ENCODE measurements at places on chromosomes 7 and 10. TPM values are rescaled to one million over a fixed set of nuclear protein-coding genes. Genes with fewer than 3 reads are reported as not detected.

DNA sequence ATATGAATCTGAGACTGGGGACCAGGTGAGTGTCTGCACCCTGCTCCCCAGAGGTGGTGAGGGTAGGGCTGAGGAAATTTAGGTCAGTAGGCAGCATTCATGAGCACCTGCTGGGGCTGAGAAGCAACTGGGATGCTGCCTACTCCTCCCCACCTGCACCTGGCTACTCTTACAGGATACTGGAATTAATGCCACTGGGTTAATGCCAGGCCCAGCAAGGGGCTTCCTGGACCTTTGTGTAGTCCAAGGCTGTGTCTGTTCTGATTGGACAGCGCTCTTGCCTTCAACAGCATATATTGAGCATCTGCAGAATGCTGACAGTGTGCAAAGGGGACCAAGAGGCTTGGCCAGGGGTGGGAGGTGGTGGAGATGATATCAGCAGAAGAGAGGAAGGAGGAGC is 32.1 kb downstream of the ADCYAP1R1 start:
- no peak for DNase-seq

Gene METTL27
- 1.7 TPM for total RNA-seq

DNA sequence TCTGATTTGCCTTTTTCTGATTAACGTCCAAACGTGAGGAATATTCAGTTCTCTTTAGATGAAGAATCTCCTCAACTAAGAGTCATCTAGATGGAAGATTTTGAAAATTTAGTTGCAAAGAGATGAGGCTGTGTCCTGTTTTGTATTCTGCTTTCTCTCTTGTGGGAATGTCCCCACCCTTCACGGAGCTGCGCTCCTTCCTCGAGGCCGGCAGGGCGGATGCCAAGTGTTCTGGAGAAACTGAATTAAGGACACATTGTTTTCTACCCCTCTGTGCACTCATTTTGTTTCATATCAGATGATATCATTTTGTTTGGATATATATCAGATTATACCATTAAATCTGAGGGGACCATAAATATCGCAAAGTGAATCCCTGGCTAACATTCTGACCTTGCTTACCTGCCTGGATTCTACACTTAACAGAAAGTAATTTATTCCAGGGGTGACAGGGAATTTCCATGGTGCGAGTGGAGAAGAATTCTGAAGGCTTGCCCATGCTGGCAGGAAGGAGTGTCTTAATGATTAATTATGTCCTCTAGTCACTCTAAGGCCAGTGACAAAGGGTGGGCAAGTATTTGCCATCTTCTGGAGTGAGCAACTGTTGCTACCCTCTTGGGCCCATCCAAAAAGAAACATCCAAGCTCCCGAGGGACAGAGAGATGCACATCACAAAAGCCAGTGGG is 47.9 kb upstream of the IGFBP3 start:
- no peak for DNase-seq

- DNase-seq = no peak
These were observed 73.4 kb downstream of the FAM185A start for GRCh38 chr7:102821994-102822747.

GRCh38 chr7:7352845-7353244 is 170.5 kb downstream of the C1GALT1 start:
- no peak for DNase-seq

DNA sequence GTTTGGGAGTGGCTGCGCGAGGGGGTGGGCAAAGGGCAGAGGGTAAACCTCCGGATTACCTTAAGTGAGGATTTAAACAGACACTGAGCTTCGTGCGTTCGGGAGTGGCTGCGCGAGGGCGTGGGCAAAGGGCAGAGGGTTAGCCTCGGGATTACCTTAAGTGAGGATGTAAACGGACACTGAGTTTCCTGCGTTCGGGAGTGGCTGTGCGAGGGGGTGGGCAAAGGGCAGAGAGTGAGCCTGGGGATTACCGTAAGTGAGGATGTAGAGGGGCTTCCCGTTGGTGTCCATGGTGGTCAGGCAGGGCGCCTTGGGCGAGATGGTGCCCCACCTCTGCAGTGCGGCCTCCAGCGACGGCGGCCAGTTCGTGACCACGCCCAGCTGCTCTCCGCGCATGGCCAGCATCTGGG is 275.8 kb downstream of the DIP2C start:
- DNase-seq = no peak

DNA sequence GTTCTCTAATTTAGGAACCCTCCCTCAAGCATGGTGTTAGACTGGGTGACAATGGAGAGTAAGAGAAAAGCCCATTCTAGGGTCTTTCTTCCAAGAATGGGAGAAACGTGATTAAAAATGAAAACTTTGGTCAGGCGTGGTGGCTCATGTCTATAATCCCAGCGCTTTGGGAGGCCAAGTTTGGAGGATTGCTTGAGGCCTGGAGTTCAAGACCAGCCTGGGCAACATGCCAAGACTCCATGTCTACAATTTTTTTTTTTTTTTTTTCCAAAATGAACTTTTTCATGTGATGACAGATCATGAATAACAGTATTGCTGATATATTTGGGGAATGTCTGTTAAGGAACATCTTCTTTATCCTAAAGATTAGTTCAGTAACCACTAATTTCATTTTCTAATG is 194.6 kb downstream of the MLLT10 start:
- no peak for DNase-seq

DNA sequence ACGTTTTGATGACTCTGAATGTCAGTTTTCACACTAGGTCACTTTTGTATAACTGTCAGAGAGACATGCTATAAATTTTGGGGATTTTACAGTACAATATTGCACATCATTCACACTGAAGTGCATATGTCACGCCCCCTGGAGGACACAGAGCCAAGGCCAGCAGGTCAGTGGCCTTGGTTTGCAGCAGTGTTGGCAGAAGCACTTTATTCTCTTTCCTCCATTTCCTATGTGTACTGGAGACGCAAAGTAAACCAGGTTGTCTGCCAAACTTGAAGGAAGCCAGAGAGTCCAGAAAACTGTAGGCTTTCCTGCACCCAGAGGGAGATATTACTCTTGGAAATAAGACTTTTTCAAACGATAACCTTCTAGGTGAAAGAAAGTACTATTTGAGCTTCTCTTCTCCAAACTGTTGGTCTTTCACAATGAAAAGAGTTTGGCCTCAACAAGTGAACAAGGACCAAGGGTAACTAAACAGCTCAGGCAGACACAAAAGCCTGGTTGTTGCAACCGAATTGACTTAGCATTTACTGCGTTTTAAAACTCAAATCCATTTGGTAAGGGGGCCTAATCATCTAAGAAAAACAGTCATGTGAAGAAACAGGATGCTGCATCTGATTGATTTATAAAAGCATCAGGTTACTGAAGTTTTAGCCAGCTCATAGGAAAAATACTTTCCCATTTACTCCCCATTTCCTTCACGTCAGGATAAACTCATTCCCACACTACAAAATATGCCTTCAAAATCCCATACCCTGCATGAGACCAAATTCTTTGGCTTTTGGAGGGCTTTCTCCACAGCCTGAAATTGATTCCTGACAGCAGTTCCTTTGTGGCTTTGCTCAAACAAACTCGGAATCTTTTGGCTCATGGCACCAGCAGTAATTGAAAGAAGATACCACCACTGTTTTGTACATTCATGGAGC is 83.0 kb upstream of the SEC61G start:
- peak; percentile 95 for DNase-seq

Gene ERVW-1
- not detected for total RNA-seq

Gene MTURN
- 7.8 TPM for total RNA-seq

GRCh38 chr7:157293413-157293788 is 43.4 kb upstream of the DNAJB6 start:
- DNase-seq = no peak

Gene ZNF722
- not detected for total RNA-seq

GRCh38 chr10:4511509-4511908 is 314.5 kb upstream of the AKR1E2 start:
- DNase-seq = no peak

Gene CYP26C1
- under 0.01 TPM for total RNA-seq

- no peak for DNase-seq
These were observed 11.2 kb upstream of the JAKMIP3 start for GRCh38 chr10:132054564-132054963.

Gene ANXA8
- 0.90 TPM for total RNA-seq

Gene EN2
- total RNA-seq = not detected

Gene CYP2C9
- not detected for total RNA-seq

Gene CYP3A7
- not detected for total RNA-seq

GRCh38 chr7:14760730-14761478 is 141.6 kb downstream of the DGKB start:
- DNase-seq = no peak

- DNase-seq = no peak
These were observed 20.9 kb upstream of the FAM20C start for GRCh38 chr7:171364-171904.

Gene TRIM50
- total RNA-seq = not detected

DNA sequence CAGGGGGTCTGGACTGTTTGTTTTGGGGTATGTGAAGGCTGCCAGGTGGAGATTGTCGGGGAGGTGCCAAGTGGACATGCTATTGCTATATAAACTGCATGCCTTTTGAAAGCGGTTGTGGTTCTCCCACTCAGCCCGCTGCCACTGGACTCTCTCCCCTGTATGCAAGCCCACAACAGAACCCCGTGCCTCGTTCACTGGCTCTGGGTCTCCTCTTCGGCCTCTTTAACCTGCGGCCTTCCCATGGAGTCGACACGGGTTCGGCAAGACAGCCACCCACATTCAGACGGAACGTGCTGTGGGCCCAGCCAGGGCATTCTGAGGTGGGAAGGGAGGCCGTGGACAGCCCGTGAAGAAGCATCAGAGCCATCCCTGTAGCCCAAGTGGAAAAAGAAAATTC is 50.3 kb downstream of the SVIL start:
- DNase-seq = no peak

DNA sequence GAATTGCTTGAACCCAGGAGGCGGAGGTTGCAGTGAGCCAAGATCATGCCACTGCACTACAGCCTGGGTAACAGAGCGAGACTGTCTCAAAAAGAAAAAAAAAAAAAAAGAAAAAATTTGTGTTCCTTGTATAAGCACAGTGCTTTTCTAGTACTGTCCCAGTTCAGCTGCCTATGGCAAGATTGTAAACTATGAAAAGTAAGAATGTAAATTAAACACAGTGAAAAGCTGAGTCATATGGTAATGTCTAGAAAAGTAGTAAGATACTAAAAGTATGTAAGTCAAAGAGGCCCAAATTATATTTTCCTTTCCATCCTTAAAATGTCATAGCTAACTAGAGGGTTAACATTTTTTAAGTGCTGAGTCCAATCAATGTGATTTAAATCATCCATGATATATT is 42.8 kb downstream of the RBM20 start:
- DNase-seq = peak; percentile 84

GRCh38 chr10:60537697-60538096 is 148.0 kb upstream of the ANK3 start:
- peak; percentile 1 for DNase-seq

DNA sequence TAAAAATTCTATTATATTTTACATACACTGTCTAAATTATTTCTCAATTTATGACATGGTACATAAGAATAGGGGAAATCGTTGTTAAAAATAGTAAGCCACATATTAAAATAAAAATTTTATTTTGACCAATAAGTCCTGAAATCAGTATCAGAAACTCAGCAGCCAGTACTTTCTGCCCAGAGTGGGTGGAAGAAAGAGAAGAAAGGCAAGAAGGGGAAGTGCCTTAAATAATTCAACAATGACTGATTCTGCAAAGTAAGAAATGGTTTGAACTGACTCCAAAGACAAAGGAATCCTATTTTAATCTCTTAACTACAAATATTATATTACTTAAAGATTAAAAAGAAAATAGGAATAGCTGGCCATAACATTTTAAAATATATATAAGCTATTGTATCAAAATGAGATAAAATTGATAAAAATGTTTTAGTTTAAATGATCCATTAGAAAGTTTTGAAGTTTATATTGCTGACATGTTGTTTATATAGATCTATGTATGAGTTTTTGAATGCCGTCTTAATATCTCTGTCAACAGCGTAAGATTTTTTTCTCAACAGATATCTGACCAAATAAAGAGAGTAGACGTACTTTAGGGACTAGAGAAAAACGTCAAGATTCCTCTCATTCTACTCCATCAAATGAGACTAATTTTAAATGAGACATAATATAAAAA is 30.2 kb upstream of the NRCAM start:
- DNase-seq = peak; percentile 67
